ENCODE measurements at places on chromosomes 2 and 18.

DNA sequence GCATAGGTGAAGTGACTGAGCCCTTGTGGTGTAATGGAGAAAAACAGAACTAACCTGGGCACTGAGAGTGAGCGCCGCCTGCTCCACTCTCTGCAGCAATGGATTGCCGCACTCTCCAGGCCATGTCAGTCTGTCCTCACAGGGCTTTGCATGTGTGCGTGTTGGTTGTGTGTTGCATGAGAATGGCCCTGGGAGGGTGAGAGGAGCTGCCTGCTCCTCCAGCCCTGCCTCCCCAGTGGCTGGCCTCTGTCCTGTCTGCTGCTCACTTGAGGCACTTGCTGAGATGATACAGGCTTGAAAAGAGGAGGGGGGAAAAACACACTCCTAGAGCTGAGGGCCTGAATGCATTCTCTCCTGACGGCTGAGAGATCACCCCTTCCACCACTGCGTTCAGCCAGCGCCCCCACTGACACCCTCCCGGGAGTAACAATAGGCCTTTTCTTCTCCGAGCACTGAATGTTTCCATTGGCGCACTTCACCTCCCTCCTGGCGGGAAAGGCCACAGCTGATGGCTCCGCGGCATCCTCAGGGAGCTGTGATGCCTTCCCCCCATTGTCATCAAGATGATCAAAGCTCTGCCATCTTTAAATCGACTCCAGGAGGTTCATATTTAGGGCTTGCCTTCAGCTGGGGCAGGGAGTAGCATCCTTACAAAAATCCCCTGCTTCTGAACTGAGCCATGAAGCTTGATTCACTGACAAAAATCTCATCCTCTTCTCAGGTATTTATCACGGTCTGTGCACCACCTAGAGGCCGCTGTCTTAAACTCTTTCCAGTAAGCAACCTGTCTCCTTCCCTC lies 49.9 kb upstream of the DAPL1 start:
- peak; percentile 69 for DNase-seq

GRCh38 chr2:174824068-174824467 lies 59.8 kb upstream of the CHRNA1 start:
- DNase-seq: no peak

GRCh38 chr2:212549463-212549862 lies 10.9 kb upstream of the ERBB4 start:
- no peak for DNase-seq

GRCh38 chr2:85398426-85399182 lies 11.6 kb downstream of the CAPG start:
- DNase-seq: peak; percentile 26

DNA sequence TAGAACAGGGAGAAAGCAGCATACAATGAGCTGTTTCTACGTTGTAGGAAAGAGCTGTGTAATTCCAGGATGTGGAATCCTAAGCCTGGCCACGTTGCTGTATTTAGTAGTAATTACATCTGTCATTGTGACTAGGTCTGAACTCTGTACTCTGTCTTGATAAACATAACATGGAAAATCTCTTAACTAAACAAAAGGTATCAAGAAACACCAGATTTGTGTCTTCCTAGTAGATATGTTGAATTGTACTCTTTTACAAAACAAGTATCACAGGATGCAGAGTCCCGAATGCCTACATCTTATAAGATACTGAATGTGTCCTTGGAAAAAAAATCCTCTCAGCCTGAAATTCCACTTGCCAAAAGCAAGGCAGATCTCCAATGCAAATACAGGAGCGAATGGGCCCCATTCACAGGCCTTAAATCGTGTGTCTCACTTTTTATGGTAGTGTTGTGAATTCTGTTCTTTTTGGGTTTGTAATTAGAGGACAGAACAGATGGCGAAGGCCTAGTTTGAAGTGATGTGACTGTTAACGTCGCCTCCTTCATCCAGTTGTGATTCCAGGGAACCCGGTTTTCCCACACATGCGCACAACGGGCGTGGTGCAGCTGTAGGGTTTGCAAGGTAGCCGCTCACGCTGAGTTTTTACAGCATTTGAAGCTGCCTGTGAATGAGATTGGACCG lies 246.5 kb downstream of the GBX2 start:
- no peak for DNase-seq

- no peak for DNase-seq
Observed at GRCh38 chr2:189116087-189116486, 63.5 kb downstream of the COL5A2 start.

GRCh38 chr2:53600815-53601214 lies 166.8 kb upstream of the CHAC2 start:
- no peak for DNase-seq

- DNase-seq: no peak
Observed at GRCh38 chr2:182142062-182142461, 156.4 kb downstream of the PPP1R1C start.

Measured in ovary (tissue), 10 donors.